Posterior cingulate gyrus (tissue), 11 donors: ENCODE measurements at places on chromosomes 3 and 15.

DNA sequence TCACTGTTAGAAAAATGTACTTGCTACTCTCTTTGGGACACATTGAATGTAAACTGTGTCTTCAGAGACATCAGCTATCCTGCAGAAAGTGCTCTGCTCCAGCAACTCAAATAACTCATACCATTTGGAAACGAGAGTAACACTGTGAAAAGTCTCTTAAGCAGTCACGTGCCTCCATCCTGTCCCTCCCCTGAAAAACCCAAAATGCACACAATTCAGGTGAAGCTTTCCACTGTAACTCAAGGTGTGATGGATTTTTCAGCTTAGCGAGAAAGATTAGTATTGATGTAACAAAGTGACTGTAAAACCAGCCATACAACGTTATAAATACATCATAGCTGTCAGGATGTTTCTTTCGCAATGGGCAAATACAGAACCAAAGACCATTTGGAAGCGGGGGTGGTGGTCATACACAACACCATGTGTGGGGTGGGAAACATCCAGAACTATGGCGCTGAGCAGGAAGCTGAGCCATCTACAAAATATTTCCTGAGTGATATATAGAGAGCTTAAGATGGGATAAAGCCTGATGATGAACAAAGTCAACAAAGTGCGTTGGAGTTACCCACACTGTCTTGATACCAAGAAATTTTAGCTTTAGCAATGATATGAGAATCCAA is 332.3 kb downstream of the FOXP1 start:
- DNase-seq = no peak

GRCh38 chr3:78605178-78605577 is 1162.6 kb downstream of the ROBO1 start:
- DNase-seq = no peak

DNA sequence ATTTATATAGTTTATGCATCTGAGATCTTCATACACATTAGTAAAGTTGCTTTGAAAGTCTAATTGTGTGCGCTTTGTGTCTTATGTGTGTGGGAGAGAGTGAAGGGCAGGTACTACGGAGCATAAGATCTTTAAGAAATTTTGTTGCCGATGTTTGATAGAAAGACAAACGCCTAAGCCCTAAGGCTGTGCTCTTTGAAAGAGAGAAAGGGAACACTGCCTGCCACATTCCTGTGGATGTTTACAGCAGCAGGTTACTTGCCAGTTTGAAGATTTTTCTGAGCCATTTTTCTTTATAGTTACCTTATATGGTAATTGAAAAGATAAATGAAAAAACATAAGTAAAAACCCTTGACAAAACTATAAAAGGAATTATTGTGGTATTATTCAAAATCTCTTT is 17.0 kb downstream of the DTWD1 start:
- DNase-seq = no peak

GRCh38 chr3:187737368-187738070 is 7.7 kb downstream of the BCL6 start:
- DNase-seq = no peak
